ENCODE measurements at places on chromosomes 6 and 20. TPM values are rescaled to one million over a fixed set of nuclear protein-coding genes. Genes with fewer than 3 reads are reported as not detected.

The MYT1 gene
- 0.42 TPM for total RNA-seq

The SLC2A10 gene
- 53.0 TPM for total RNA-seq

The GPR31 gene
- not detected for total RNA-seq

The PRSS16 gene
- 12.8 TPM for total RNA-seq

The ESR1 gene
- 3.5 TPM for total RNA-seq

The CDSN gene
- total RNA-seq: 0.34 TPM

The ADAT2 gene
- total RNA-seq: 9.4 TPM

The PPP1R18 gene
- 14.2 TPM for total RNA-seq

The COL11A2 gene
- 1.6 TPM for total RNA-seq

The MOG gene
- total RNA-seq: not detected

The NRM gene
- total RNA-seq: 5.3 TPM

The LY6G6C gene
- not detected for total RNA-seq

The EEF1E1 gene
- 24.2 TPM for total RNA-seq

The APCDD1L gene
- total RNA-seq: not detected

The HECA gene
- total RNA-seq: 42.0 TPM

The ATG5 gene
- total RNA-seq: 58.7 TPM

The RSPH4A gene
- total RNA-seq: 1.6 TPM

The PRND gene
- total RNA-seq: not detected

The C6orf47 gene
- total RNA-seq: 32.3 TPM

The ZBP1 gene
- not detected for total RNA-seq

The FAM209B gene
- not detected for total RNA-seq

The BPIFA1 gene
- not detected for total RNA-seq

The MUC22 gene
- not detected for total RNA-seq

The ENPP4 gene
- 21.9 TPM for total RNA-seq

The PREX1 gene
- total RNA-seq: 42.7 TPM

The ABHD16B gene
- total RNA-seq: not detected

The SLC17A3 gene
- total RNA-seq: not detected

The CLIC5 gene
- total RNA-seq: 11.8 TPM

The RIPK1 gene
- total RNA-seq: 26.2 TPM

The GGTLC1 gene
- 5.9 TPM for total RNA-seq

The PRR18 gene
- total RNA-seq: 0.59 TPM

The HLA-F gene
- total RNA-seq: 81.3 TPM

The ALDH8A1 gene
- not detected for total RNA-seq

The TSHZ2 gene
- total RNA-seq: 27.9 TPM

The NRSN1 gene
- not detected for total RNA-seq

The SH3BGRL2 gene
- total RNA-seq: 195 TPM

The MICB gene
- 2.7 TPM for total RNA-seq

The RTEL1 gene
- total RNA-seq: 87.4 TPM

The ERVFRD-1 gene
- total RNA-seq: not detected

The CBLN4 gene
- not detected for total RNA-seq

The TNXB gene
- 112 TPM for total RNA-seq

The SOBP gene
- total RNA-seq: 16.9 TPM
